ENCODE measurements at places on chromosomes 11 and 22. TPM values are rescaled to one million over a fixed set of nuclear protein-coding genes. Genes with fewer than 3 reads are reported as not detected.

The MTCH2 gene
- 74.3 TPM for polyA plus RNA-seq

- H3K36me3 ChIP-seq: peaks cover 25% of the 10 kb centered on the region
- no peaks in the 10 kb centered on the region for H3K27me3 ChIP-seq
- H3K4me3 ChIP-seq: no peak overlapping the region
- DNase-seq: no peak
- no peak overlapping the region for H3K27ac ChIP-seq
- H3K4me1 ChIP-seq: no peaks in the 10 kb centered on the region
Measured at GRCh38 chr22:32404021-32404420, 8.0 kb downstream of the RTCB start.

GRCh38 chr11:120446802-120447201 is 64.7 kb upstream of the GRIK4 start:
- no peak for DNase-seq
- H3K36me3 ChIP-seq: peaks cover 39% of the 10 kb centered on the region
- no peaks in the 10 kb centered on the region for H3K27me3 ChIP-seq
- no peak overlapping the region for H3K27ac ChIP-seq
- H3K4me1 ChIP-seq: no peaks in the 10 kb centered on the region

GRCh38 chr11:103871923-103872551 is 164.4 kb upstream of the DDI1 start:
- no peak for DNase-seq
- H3K27ac ChIP-seq: no peak overlapping the region
- no peak overlapping the region for H3K4me3 ChIP-seq
- no peaks in the 10 kb centered on the region for H3K27me3 ChIP-seq

GRCh38 chr11:7281809-7282208 is 30.1 kb downstream of the SYT9 start:
- no peaks in the 10 kb centered on the region for H3K4me1 ChIP-seq
- DNase-seq: no peak
- no peaks in the 10 kb centered on the region for H3K27me3 ChIP-seq

- no peak for DNase-seq
- no peaks in the 10 kb centered on the region for H3K4me1 ChIP-seq
- no peaks in the 10 kb centered on the region for H3K27me3 ChIP-seq
- no peak overlapping the region for H3K4me3 ChIP-seq
Measured at GRCh38 chr11:37465221-37465620, 867.2 kb upstream of the RAG2 start.

DNA sequence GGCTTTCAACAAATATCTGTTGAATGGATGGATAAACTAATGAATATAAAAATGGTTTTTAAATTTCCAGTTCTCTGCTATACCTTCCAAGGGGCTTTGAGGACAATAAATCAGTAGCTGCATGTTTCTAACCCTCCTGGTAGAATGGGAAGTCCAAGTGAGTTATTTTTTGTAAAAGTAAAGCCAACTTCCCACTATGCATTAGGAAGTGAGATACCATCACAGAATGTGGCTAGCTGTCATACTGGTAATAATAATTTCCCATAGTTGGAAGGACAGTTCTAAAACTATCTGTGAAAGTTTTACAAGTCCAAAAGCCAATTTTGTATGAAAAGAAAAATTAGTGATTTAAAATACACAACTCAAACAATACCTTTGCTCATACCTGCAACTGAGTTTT is 50.0 kb downstream of the TMEM123 start:
- H3K4me3 ChIP-seq: no peak overlapping the region
- H3K27me3 ChIP-seq: no peaks in the 10 kb centered on the region
- H3K36me3 ChIP-seq: peaks cover 11% of the 10 kb centered on the region
- DNase-seq: no peak
- H3K4me1 ChIP-seq: peaks cover 6% of the 10 kb centered on the region

- H3K27ac ChIP-seq: peak overlapping the region; percentile 86
- peaks cover 48% of the 10 kb centered on the region for H3K4me1 ChIP-seq
- H3K27me3 ChIP-seq: no peaks in the 10 kb centered on the region
- no peak overlapping the region for H3K4me3 ChIP-seq
Measured at GRCh38 chr11:119371778-119372182, 9.7 kb downstream of the USP2 start.

The SUSD2 gene
- polyA plus RNA-seq: 16.8 TPM

The H19 gene
- polyA plus RNA-seq: 56.6 TPM

- H3K27ac ChIP-seq: no peak overlapping the region
- no peaks in the 10 kb centered on the region for H3K36me3 ChIP-seq
- no peak overlapping the region for H3K4me3 ChIP-seq
- H3K27me3 ChIP-seq: no peaks in the 10 kb centered on the region
Measured at GRCh38 chr11:125679397-125679796, 1.2 kb downstream of the ACRV1 start.

DNA sequence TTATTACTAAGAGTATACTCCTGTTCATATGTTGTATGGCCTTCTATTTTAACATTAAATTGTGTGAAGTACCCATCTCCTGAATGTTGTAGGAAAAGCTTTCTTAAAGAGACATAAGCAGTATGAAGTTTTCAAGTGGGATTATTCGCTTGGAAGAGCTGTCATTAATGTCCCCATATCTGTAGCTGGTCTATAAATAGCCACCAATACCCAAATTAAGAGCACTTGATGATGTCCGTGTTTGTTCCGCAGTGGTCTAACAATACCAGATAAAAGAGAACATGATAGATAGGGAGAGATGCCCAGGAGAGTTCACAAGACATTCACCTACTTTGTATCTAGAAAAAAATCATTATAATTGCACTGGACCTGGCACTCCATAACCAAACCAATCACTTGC is 527.6 kb downstream of the DLG2 start:
- H3K36me3 ChIP-seq: no peaks in the 10 kb centered on the region
- H3K27me3 ChIP-seq: no peaks in the 10 kb centered on the region
- no peak for DNase-seq
- no peak overlapping the region for H3K4me3 ChIP-seq
- no peak overlapping the region for H3K27ac ChIP-seq

The CD3G gene
- polyA plus RNA-seq: 0.55 TPM

DNA sequence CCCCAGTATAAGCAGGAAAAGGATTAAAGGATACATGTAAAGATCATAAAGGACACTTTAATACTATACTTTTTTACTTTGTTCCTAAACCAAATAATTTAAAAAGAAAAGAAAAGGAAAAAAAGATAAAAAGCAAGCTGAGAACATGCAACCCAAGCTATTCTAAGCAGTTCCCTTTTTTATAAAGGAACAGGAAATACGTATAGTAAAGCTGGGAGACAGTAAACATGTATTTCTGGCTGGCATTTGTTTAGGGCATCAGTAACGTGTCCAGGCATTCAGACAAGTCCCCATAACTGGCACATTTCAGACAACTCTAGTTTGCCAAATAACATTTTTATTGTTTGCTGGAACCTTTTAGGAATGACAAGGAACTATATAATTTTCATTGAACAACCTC is 24.9 kb downstream of the BCO2 start:
- no peaks in the 10 kb centered on the region for H3K4me1 ChIP-seq
- H3K27me3 ChIP-seq: no peaks in the 10 kb centered on the region
- no peak for DNase-seq
- no peak overlapping the region for H3K27ac ChIP-seq

DNA sequence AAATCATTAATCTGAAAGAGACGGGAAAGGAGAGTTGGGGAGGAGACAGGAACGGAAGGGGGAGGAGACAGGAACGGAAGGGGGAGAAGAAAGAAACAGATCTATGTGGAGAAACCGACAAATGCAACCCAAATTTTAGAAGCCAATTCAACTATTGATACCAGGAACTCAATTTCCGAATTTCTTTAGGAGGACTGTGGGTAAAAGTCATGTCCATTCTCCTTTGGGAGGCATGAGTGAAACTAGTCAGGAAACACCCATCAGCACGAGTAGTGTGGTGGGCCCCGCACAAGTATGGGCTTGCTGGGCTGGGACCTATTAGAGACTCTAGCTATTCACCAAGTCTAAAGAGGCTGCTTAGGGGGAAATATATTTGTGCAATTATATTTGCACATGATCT is 18.1 kb downstream of the ANO3 start:
- H3K4me1 ChIP-seq: no peaks in the 10 kb centered on the region
- H3K27ac ChIP-seq: no peak overlapping the region
- no peaks in the 10 kb centered on the region for H3K27me3 ChIP-seq
- no peak for DNase-seq
- H3K4me3 ChIP-seq: no peak overlapping the region

The WNT7B gene
- 8.6 TPM for polyA plus RNA-seq

- DNase-seq: no peak
- no peak overlapping the region for H3K4me3 ChIP-seq
- no peaks in the 10 kb centered on the region for H3K4me1 ChIP-seq
- H3K27ac ChIP-seq: no peak overlapping the region
- H3K27me3 ChIP-seq: no peaks in the 10 kb centered on the region
- no peaks in the 10 kb centered on the region for H3K36me3 ChIP-seq
Measured at GRCh38 chr11:61880454-61880853, 10.9 kb downstream of the FADS3 start.

The SLC6A5 gene
- not detected for polyA plus RNA-seq

- no peak for DNase-seq
- H3K4me3 ChIP-seq: no peak overlapping the region
- H3K27ac ChIP-seq: no peak overlapping the region
- no peaks in the 10 kb centered on the region for H3K4me1 ChIP-seq
- H3K27me3 ChIP-seq: no peaks in the 10 kb centered on the region
Measured at GRCh38 chr11:1151366-1152315, 6.1 kb upstream of the MUC5AC start.

The MICAL3 gene
- 6.2 TPM for polyA plus RNA-seq

GRCh38 chr11:27699926-27700350 is 317 bp downstream of the BDNF start:
- no peaks in the 10 kb centered on the region for H3K27me3 ChIP-seq
- DNase-seq: no peak
- H3K4me1 ChIP-seq: peaks cover 15% of the 10 kb centered on the region
- H3K4me3 ChIP-seq: peak overlapping the region; percentile 39
- no peaks in the 10 kb centered on the region for H3K36me3 ChIP-seq

- H3K36me3 ChIP-seq: peaks cover 6% of the 10 kb centered on the region
- H3K27me3 ChIP-seq: no peaks in the 10 kb centered on the region
- H3K27ac ChIP-seq: peak overlapping the region; percentile 26
- peak overlapping the region; percentile 90 for H3K4me3 ChIP-seq
- peak; percentile 47 for DNase-seq
- H3K4me1 ChIP-seq: peaks cover 17% of the 10 kb centered on the region
Measured at GRCh38 chr11:111765320-111765983, 737 bp downstream of the PPP2R1B start.

DNA sequence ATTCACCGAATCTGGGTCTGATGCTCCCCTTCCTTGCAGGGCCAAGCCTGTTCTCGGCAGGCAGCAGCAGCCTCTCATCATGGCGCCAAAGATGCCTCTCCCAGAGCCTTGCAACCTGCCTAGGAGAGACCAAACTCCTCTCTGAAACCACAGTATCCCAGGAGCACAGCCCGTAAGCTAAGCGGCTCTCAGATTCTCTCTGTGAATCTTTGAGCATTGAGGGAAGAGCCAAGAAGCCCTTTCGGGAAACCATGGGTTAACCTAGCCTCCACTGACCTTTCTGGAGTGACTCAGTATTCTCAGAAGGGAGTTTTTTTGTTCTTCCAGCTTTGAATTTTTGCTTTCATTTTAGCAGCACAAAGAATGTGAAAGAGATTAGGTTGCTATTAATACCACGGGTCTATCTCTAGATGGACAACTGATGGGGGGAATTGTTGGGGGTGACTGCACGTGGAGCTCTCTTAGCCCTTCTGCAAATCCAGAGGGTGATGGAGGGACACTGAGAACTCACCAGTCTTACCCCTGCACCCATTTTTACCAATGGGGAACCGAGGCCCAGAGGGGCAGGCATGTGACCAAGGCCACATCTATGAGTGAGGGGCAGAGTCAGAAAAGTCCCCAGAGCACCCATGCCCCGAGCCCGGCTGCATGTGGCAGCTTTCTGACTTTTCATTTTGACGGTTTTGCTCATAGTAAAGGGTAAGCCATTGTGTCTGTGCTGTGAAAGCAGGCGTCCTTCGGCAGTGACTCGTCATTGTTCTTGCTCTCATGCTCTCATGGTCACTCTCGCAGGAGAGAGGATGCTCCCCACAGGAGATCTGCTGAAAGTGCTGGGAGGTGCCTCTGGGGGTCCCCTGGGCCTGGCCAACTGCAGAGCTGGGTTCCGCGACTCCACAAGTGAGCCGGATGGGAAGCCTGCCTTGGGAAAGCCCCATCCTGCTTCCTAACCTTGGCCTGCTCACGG is 36.0 kb downstream of the IRAG1 start:
- no peak overlapping the region for H3K4me3 ChIP-seq
- H3K27me3 ChIP-seq: no peaks in the 10 kb centered on the region
- H3K27ac ChIP-seq: peak overlapping the region; percentile 92
- H3K4me1 ChIP-seq: peaks cover 35% of the 10 kb centered on the region
- DNase-seq: no peak

DNA sequence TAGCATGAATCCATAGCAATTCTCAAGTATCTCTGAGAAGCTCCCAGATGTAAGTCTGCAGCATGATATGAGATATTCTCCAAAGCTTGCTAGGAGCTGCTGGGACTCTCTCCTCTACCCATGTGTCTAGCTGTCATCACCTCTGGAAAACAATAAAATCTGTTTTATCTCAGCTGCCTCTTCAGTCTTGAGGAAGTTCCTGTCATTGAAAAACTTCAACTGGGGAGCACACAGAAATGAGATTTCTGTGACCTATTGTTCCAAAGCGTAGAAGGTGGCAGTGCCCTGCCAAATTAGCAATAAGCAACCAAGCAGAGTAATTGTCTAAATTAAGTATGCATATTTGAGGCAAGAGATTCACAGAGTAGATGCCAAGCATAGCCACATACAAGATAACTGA is 1380.6 kb upstream of the RAG2 start:
- DNase-seq: no peak
- H3K4me3 ChIP-seq: no peak overlapping the region
- H3K27me3 ChIP-seq: no peaks in the 10 kb centered on the region

The FOLR2 gene
- 11.2 TPM for polyA plus RNA-seq

The SULT4A1 gene
- 0.26 TPM for polyA plus RNA-seq

- H3K4me3 ChIP-seq: no peak overlapping the region
- H3K4me1 ChIP-seq: peaks cover 5% of the 10 kb centered on the region
- no peaks in the 10 kb centered on the region for H3K27me3 ChIP-seq
- DNase-seq: no peak
- H3K27ac ChIP-seq: no peak overlapping the region
- no peaks in the 10 kb centered on the region for H3K36me3 ChIP-seq
Measured at GRCh38 chr11:96288915-96289314, 54.1 kb downstream of the MAML2 start.

GRCh38 chr11:121793916-121794315 is 322.1 kb downstream of the BLID start:
- no peaks in the 10 kb centered on the region for H3K4me1 ChIP-seq
- H3K27me3 ChIP-seq: no peaks in the 10 kb centered on the region
- H3K27ac ChIP-seq: no peak overlapping the region

The TMPRSS13 gene
- polyA plus RNA-seq: 5.8 TPM

DNA sequence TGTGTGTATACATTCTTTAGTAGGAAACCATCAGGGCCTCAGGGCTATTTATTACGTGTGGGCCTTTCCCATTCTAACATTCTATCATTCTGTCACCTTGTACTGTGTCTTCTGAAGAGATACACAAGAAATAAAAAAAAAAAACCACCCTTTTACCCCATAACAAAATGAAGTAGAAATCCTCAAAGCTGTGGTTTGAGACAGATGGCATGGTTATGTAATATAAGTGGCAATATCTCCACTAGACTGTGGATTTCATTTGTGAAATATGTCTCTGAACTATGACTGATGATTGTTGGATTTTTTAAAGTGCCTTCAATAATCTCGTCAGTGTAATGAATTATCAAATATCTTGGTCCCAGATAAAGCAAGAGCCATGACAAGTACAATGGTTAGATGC is 150.0 kb upstream of the BLID start:
- no peaks in the 10 kb centered on the region for H3K27me3 ChIP-seq
- DNase-seq: no peak
- H3K27ac ChIP-seq: no peak overlapping the region
- no peak overlapping the region for H3K4me3 ChIP-seq
- H3K4me1 ChIP-seq: no peaks in the 10 kb centered on the region

GRCh38 chr22:35539910-35540594 is 579 bp upstream of the RASD2 start:
- peaks cover 28% of the 10 kb centered on the region for H3K4me1 ChIP-seq
- no peak for DNase-seq
- H3K36me3 ChIP-seq: no peaks in the 10 kb centered on the region
- peak overlapping the region; percentile 25 for H3K4me3 ChIP-seq
- H3K27me3 ChIP-seq: peaks cover 15% of the 10 kb centered on the region

All from lung (tissue), 17 donors.